ENCODE measurements at places on chromosomes 7 and 10.
A peak's percentile ranks its signal among the peaks of the same experiment; 100 is the strongest.

DNA sequence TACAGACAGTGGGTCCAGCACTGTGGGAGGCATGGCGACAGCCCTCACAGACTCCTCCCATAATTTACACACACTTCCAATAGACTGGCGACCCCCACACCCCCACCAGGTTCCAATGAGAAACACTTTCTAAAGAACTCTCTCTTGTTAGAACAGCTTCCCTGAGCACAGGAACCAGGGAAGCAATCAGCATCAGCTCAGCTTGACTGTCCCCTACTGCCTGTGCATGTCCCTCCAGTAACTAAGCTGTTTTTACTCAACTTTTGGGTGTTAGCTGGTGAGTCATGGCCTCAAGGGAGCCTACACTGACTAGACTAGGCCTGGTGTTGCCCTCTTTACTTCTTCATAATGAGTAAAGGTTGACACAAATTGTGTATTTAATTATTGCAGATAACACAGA, 32.6 kb upstream of the HERPUD2 start:
- no peak for DNase-seq

DNA sequence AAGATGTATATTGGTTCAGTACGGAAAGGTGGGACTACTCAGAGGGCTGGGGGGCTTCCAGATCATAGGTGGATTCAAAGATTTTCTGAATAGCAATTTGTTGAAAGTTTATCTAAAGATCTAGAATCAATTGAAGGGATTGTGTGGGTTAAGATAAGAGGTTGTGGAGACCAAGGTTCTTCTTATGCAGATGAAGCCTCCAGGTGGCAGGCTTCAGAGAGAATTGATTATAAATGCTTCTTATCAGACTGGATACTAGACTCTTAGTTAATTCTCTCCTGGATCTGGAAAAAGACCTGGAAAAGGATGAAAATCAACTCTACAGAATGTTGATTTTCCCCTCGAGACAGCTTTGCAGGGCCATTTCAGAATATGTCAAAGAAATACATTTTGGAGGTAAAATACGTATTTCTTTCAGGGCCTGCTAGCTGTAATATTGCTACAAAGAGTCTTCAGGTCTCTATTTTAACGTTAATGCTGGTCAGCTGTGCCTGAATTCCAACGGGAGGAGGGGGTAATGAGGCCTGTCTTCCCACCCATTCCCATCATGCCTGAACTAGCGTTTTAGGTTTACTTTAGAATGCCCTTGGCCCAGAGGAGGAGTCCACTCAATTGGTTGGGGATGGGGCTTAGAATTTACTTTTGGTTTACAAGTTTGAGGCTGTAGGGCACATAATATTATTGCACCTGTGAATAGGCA, 12.8 kb upstream of the GPR15LG start:
- DNase-seq: no peak

DNA sequence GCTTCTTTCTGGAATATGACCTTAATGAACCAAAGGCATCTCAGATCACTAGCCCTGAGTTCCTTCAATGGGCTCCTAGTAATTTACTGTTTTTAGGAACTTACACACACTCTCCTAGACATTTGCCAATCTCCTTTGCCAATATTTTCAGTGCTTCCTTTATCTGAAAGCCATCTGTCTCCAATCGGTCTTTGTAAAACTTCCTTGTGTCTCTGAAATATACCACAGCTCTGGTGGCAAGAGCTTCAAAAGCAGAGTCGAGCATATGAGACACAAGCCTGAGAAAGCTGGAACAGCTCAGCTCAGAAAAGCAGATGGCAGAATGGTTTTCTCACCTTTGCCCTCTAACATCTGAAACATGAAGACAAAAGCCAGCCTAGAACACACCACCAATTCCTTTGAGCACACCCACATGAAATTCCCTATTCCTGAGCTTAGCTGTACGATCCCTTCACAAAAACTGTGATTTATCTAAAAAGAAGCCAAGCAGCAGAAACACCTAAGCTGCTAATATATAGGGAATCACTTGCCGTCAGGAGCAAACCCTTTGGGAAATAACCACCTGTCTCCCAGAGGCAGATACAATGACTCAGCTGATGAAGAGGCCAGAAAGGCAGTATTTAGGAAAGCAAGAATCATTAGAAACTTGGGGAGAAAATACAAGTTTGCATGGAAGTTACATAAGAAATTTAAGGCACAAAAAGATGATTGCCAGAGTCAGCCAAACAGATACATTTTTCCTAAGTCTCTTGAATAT, 70.2 kb upstream of the ANK3 start:
- no peak for DNase-seq

DNA sequence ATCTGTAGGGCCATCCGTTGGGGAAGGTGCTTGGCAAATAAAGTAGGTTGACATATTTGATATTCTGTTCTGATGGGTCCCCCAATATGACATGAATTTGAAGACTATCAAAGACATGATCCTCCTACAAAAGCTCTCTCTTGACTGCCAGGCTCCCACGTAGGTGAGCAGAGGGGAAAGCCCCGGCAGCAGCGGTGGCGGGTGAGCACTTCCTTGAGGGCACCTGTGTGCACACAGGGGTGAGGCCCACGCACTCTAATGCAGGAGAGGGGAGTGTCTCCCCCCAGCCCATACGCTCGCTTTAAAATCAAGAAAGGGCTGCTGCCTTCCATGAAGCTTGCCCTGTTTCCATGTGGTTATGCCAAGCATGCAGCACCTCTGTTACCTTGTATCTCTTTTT, 100.4 kb downstream of the TAX1BP1 start:
- DNase-seq: no peak

- DNase-seq: no peak
These were observed 8.3 kb upstream of the GNAT3 start for GRCh38 chr7:80520199-80520598.

DNA sequence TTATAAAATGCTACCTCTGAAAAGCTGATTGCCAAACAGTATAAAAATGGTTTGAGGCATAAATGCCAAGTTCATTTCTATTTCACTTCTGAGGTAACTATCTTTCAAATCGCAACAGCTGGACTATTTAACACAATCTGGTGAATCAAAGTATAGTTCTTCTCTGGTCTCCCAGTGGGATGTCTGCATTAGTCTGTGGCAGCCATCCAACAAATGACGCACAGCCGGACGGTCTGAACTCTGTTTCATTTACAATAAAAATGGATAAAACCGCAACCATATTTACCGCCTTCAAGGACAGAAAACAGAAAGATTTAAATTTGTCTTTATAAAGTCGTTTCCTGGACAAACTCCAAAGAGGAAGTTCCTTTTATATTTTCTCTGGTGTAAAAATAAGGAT, 41.9 kb downstream of the ENO4 start:
- no peak for DNase-seq

- DNase-seq: no peak
These were observed 147.3 kb downstream of the NRCAM start for GRCh38 chr7:108308903-108309302.

DNA sequence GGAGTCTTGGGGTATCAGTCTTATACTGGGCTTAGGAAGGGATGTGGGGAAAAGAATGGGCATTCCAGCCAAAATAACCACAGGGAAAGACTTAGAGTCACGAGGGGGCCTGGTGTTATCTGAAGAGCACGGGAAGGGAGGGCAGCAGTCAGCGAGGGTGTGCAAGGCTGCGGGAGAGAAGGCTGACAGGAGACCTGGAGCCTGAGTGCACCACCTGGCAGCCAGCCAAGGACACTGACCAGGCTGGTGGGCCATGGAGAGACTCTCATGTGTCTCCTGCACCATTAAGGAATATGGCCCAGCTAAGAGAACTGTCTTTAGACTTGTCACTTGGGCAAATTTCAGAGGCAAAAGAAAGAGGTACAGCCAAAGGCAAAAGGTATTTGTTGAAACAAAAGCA, 69.6 kb downstream of the PKD1L1 start:
- DNase-seq: no peak

GRCh38 chr7:66681491-66682349, 53.0 kb downstream of the KCTD7 start:
- peak; percentile 98 for DNase-seq

- DNase-seq: peak; percentile 82
These were observed 595.7 kb downstream of the CCSER2 start for GRCh38 chr10:84924131-84924530.

DNA sequence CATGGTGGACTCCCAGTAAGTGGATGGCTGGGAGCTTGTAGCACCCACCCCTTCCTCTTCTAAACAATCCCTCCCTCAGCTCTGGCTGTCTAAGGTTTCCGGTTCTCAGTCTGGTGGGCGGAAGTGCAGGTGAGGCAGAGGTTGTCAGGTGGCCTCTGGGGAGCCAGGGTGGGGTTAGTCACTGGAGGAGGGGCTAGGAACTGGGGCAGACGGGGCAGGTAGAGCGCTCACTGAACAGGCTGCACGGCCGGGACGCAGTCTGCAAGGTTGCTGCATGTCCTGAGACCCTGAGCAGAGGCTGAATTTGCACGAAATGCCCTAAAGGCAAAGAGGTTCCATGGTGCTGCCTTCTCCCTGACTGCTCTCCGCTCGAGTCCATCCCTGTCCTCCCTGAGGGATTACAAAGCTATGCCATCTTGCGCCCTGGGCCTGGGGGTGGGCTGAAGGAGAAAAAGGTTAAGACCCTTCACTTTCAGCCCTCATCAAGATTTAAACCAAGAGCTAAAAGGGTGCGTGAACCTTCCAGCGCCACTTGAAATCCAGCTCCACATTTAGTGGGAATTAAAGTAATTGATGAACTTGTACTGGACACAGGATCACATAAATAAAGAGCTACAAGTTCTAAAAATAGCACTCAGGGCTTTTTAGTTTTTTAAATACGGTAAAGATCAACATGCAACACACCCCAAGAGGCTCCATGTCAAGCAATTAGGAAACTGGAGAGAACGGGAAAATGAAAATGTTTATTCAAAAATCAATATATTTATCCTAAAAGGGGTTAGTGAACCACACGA, 62.3 kb upstream of the CTBP2 start:
- no peak for DNase-seq

DNA sequence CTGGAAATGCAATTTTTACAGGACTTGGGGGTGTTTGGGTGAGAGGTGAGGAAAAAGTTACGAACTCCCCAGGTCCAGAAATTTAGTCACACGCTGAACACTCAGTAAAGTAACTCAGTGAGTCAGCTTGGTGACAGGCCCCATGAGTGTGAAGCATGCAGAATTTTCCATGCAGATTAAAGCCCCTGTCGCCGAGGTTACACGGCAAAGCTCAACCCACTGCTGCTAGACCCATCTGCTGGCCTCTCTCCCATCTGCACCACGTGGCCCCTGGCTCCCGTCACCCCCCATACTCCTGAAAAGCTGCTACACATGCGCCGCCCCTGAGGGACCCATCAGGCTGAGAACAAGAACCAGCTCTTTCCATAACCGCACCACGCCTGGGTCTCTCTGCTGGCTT, 7.0 kb upstream of the MMP21 start:
- DNase-seq: no peak

GRCh38 chr10:100208276-100208675, 21.1 kb downstream of the CHUK start:
- no peak for DNase-seq

DNA sequence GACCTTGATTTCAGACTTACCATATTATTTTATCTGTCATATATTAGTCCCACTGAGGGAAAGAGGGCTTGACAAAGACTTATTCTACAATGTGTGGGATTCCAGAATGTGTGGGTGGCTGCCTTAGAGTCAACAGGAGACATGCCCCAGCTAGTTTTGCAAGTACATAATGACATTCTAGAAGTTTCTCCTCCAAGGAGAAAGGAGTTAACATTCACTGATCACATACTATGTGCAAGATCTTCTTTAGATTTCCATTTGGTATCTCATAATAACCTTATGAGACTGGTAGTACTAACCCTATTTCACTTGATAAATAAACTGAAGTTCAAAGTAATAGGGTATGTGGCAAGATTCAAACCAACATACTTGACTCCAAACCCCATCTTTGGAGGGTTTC, 25.2 kb downstream of the IRF5 start:
- no peak for DNase-seq

DNA sequence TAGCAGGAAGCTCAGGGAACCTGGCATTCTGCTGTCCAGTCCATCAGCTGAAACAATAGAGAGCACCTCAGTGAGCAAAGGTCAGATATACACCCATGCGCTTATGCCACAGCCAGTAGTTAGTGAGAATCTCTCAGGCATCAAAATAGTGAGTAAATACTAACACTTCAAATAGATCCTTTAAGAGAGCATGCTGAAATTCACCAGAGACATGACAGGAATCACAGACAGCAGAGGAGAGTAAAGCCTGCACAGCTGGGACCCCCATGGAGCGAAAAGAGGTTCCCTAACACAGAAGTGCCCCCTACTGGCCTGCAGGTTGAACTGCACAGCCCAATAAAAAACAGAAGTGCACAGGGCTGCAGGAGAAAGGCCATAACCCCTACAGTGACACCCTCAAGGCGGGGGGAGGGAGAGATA, 57.6 kb upstream of the ANTXRL start:
- DNase-seq: no peak

- no peak for DNase-seq
These were observed 11.9 kb downstream of the NRAP start for GRCh38 chr10:113651898-113652297.

DNA sequence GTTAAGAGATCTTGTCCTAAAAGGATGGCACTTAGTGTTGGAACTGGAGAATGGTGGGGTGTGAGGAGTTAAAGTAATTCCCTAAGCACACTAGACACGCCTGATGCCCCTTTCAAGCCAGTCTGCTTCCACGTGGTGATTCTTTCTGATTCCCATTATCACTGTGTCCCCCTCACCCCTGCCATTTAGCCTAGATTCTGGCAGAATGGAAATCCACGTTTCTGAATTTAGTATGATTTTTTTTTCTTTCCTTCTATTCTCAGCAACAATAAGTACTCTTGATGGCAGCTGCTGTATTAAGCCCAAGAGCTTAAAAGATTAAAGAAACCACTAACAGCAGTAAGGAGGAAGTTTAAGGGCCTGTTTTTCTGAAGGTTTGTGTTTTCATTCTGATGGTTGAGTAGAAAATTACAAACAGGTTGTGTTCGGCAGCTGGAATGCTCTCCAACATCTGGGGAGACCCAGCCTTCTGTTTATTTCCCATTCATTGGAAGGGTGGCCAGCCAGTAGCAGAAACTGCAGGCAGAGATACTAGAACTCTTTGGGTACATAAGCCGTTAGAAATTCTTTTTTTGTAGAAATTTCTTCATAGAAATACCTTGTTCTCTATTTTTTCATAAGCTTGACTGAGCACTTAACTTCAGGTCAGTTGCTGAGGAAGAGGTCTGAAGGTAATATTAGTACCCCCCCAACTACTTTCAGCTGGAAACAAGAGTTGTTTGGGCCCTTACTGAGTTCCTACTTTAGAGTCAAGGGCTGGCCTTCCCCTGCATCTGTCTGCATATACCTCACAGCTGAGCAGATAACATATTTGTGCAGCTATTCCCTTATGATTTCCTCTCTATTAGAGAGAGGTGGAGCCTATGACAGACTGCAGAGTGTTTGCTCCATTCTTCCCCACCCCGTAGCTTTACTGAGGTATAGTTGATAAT, 355.1 kb downstream of the AUTS2 start:
- DNase-seq: no peak

All from T47D (cell line).